ENCODE measurements at places on chromosomes 6 and 20.

DNA sequence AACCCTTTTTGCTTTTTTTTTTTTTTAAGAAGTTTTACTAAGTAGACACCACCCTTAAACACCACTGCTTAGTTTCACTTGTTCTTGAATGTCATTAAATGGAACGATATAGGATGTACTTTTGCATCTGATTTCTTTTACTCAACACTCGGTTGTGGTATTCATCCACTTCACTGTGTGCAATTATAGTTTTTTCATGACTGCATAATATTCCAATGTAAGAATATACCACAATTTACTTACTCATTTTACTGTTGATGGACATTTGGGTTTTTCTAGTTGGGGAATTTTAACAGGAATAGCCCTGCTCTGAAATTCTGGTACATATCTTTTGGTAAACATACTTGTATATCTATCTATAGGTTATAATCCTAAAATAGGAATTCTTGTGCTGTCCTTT is 29.9 kb downstream of the RTN4IP1 start:
- no peak for DNase-seq

GRCh38 chr20:49616154-49617007 is 48.4 kb upstream of the PTGIS start:
- no peak for DNase-seq

GRCh38 chr6:42337985-42338743 is 113.6 kb downstream of the TRERF1 start:
- DNase-seq = peak; percentile 46

DNA sequence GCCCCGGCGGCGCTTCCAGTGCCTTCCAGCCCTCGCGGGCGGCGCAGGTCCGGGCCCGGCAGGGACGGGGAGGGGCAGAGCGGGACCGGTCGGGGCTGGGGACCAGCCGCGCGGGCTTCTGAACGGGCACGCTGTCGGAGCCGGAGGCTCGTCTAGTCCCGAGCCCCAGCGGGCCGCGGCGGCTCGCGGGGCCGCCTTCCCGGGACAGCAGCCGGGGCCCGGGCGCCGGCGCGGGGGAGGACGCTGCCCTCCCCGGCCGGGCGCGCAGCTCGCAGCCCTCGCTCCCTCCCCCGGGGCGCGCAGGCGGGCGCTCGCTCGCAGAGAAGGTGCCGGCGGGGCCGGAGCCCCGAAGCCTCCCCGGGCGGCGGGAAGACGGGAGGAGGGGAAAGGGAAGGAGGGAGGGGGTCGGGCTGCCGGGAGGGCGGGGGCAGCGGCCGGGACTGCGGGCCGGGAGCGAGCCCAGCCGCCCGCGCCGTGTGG is 696 bp upstream of the SIRPA start:
- peak; percentile 67 for DNase-seq

DNA sequence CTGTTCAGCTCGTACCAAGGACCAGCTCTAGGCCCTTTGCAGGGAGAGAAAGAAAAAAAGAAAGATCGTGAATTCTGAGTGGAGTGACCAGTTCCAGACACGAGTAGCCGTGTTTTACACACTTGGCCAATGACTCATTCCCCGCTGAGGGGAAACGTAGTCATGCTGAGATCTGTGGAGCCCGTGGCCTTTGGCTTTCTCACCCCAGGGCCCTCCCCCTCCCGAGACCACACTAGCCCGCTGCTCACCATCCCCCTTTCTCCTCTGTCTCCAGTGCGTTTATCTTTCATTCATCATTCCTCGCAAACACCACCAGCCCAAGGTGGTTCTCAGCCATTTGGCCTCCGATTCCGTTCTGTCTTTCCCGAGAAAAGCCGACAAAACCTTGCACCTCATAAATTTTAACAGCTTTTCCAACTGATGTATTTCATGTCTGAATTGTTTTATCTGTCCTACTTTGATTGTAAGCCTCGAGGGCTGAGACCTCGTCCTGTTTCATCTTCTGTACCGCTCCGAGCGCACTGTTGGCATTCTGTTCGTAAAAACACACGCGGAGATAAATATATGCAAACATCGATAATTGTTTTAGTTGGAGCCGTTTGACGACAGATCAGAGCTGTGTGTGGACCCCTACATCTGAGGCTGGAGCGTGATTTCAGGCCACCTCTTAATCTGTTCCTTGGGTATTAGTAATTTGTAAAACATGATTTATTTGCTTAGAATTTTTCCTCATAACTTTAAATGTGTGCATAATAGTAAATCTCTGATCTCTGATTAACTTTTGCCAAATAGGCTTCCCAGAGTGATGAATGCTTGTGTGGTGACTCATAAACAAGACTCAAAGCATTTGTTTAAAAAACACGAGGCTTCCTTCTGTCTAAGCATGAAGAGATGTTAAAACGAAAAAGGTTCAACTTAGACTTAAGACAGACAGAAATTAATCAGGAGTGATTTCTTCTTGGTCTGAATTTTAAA is 336.6 kb downstream of the CDH4 start:
- DNase-seq = peak; percentile 71

- DNase-seq = no peak
Measured at GRCh38 chr20:63900413-63900812, 5.5 kb downstream of the DNAJC5 start.

DNA sequence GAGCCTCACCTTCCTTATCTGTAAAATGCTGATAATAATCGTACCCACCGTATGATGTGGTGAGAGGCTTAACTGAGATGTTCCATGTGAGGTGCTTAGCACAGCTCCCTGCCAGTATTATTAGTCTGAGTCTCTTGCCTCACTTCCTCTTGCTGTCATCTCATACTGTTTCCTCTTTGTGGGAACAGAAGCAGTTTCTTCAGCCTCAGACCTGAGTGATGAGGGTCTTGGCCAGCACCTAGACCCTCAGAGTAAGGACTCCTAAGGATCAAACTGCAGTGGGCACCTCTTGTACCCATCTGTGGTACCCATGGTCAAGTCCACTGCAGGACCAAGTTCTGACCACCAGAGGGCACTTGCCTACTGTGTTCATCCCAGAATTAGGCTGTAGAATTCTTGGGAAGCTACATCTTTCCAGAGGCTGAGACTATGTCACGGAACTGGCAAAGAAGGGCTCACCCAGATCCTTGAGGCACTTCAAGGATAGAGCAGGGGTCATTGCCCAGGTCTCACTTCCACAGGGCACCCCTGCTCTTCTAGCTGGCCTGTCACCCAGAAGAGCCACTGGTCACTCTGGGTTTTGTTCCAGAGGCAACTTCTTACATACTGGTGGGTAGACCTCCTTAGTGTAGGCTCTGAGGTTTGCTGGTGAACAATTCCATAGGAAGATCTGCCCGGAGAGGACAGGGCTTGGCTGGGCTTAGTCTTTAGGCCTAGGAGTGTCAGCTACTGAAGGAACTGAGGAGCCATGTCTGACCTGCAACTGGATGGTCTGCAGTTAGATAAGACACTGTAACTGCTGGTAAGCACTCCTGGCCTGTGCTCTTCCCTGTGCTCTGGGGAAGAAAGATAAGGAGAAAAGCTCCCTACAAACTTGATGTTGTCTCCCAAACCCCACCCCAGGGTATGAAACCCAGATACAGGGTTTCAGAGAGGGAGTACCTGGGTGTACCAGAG is 20.6 kb upstream of the SGK2 start:
- peak; percentile 72 for DNase-seq

DNA sequence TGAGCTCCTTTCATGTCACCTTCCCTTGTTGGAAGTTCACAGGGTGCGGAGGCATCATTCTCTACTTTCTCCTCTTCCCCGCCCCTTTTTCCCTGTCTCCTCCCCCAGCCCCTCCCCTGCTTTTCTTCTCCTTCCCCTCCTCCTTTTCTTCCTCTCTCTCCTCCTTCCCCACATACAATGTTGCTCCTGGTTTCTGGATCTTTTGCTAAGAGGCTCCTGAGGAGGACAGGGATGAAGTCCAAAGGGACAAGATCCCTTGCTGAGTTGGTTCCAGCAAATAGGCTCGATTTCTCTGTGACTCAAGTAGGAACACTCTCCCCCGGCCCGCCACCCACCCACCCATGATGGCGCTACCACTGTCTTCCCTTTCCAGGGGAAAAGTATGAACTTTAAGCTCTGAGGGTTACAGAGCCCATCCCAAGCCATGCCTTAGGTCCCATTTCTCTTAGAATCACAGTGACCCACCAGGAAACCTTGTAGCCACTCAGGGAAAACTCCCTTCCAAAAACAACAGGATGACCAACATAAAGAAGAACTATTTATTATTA is 852 bp upstream of the TFEB start:
- peak; percentile 31 for DNase-seq

- no peak for DNase-seq
Measured at GRCh38 chr6:137214931-137215330, 4.3 kb downstream of the IFNGR1 start.

- peak; percentile 62 for DNase-seq
Measured at GRCh38 chr20:47258745-47259695, 97.5 kb downstream of the ZMYND8 start.

DNA sequence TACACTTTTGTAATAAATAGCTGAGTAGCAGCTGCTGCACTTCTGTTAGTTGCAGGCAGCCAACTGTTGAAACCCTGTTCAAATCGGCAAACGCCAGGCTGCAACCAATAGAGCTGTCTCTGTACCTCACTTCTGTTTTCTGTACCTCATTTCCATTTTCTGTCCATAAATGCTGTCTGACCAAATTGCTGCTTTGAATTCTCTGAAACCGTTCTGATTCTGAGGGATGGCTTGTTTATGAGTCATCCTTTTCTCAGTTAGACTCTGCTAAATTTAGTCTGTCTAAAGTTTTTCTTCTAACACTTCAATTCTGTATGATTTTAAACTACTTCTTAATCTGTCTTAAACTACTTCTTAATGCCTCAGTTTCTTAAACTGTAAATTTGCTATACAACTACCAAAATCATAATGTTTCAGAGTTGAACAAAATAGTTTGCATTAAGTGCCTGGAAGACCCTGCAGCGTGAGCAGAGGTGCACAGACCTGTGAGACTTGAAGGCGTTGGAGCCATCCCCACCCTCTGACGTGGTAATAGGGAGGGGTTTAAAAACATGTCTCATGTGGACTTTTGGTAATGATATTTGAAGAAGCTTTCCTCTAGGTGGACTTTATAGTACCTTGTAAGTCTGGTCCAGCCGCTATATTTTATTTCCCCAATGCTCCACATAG is 9.6 kb downstream of the BTNL2 start:
- no peak for DNase-seq

DNA sequence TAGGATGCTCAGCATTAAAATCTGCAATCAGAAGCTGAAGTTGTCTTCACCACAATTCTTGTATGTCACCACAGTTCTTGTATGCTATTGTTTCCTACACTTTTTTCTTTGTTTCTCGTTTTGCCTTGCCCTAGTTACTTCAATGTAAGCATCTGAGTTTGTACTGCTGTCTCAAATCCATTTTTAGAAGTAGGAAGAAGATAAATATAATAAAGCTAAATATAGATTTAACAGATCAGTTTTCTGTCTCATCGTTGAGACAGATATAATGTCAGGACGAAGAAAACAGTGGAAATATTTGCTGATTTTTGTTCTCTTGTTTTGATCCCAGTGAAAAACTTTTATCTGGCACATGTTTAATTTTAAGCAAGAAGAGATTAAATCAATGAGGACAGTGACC is 318.0 kb downstream of the QKI start:
- no peak for DNase-seq

DNA sequence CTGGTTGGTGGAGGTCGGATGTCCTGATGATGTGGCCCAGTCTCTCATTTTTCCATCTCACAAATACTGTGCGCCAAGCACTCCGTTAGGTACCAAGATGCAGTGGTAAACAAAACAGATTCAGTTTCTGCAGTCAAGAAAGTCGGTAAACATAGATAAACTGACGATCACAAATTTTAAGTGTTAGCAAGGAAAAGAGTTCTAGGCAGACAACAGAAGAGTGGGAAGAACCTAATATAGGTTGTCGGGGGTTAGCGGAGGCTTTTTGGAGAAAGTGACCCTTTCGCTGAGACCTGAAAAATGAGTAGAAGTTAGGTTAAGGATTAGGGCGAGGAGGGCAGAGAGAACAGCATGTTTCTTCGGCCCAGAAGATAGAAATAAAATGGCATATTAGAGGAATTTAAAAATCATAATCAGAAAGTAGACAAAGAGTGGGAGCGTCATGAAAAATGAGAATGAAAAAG is 514 bp downstream of the ORC3 start:
- DNase-seq = no peak

DNA sequence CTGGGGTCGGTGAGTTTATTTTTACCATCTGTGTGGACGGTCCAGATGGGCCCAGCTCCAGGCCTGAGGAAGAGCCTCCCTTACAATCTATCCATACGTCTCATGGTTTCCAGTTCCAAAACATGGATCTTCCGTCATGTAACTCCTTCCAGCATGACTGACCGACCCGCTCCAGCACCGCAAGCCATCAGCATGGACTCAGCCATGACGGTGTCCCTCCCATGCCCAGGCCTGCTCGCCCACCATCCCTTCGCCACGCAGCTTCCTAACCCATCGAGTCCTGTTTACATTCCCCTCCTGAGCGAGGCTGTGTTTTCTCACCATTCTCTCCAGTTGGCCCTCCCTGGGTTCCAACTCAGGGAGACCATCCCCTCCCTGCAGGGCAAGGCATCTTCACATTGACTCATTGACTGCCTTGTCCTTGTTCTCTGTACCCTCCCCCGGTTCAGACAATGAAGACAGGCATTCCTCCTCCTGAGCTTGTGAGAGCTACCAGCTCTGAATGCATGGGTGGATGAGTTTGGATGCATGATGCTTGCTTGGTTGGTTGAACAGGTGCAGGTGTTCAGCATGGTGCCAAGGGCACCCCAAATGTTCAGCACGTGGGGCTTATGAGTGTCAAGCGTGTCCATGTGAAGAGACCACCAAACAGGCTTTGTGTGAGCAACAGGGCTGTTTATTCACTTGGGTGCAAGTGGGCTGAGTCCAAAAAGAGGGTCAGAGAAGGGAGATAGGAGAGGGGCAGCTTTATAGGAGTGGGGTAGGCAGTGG is 235.8 kb downstream of the SMOC2 start:
- no peak for DNase-seq

DNA sequence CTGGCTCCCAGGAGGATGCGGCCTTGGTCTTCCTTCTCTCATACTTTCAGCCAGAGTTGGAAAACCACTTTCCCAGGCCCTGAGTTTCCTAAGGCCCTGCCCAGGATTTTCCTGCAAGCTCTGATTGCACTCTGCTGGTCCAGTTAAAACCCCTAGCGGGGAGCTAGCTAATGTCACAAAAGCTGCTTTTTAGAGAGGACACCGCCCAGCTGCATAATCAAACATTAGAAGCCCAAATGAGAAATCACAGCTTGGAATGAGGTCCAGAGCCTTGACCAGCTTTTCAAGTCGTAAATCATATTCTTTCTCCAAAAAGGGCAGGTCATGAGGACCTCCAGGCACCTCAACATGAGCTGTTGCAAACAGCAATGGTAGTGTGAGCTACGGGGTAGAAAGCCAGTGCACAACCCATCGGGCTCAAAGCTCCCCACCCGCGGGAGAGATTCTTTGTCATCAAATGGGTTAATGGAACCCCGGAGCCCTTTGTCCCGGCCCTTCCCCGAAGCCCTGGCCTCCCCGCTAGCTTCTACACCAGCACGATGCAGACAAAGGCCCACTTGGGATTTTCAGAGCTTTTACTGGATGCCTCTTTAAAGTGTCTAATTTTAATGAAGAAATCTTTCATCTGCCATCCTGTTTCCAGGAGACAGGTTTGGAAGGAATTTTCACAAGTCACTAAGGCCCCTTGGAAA is 134.0 kb downstream of the SCML4 start:
- DNase-seq = no peak

Data from RPMI7951 (cell line).